CD4-positive, alpha-beta T cell (primary cell): ENCODE measurements at places on chromosomes 7 and 10.
A peak's percentile ranks its signal among the peaks of the same experiment; 100 is the strongest.

DNA sequence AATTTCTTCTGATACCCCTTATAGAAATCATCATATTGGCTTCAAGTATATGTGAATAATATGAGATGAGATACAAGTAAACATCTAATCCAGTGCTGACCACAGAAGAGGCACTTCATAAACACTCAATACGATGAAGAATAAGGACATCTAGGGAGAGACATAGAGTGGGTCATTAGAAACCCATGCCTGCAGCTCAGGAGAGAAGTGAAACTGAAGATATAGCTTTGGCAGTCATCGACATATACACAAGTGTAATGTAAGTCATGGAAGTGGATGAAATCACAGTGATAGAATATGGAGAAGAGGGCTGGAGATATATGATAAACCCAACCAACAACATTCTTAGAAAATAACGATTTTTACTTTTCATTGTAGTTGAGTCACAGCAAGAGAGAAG, 665.0 kb downstream of the PARD3 start:
- no peaks in the 10 kb centered on the region for H3K27me3 ChIP-seq
- H3K27ac ChIP-seq: no peak overlapping the region
- H3K4me3 ChIP-seq: no peak overlapping the region

DNA sequence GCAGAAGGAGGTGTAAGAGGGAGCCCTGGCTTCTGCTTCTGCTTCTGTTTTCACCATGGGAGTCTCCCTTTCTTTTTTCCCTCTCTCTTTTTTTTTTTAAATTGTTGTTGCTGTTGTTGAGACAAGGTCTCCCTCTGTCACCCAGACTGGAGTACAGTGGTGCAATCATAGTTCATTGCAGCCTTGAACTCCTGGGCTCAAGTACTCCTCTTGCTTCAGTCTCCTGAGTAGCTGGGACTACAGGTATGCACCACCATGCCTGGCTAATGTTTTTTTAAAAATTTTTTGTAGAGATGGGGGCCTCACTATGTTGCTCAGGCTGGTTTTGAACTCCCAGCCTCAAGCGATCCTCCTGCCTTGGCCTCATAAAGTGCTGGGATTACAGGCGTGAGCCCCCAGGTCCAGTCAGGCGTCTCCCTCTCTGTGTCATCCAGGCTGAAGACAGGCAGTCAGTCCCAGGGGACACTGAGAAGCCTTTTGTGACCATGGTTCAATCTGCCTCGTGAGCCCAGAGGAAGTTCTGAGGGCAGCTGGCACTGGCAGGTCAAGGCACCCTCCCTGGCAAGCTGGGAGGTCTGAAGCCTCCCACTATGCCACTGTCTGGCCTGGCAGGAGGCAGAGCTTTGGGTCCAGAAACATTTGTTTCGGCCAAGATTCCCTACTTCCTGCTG, 33.6 kb upstream of the NPFFR1 start:
- H3K27ac ChIP-seq: no peak overlapping the region
- no peaks in the 10 kb centered on the region for H3K4me1 ChIP-seq
- H3K27me3 ChIP-seq: no peaks in the 10 kb centered on the region
- no peak for DNase-seq
- H3K4me3 ChIP-seq: no peak overlapping the region

GRCh38 chr7:1531263-1531978, 919 bp downstream of the MAFK start:
- peak overlapping the region; percentile 75 for H3K4me3 ChIP-seq
- DNase-seq: peak; percentile 66
- peak overlapping the region; percentile 88 for H3K27ac ChIP-seq

DNA sequence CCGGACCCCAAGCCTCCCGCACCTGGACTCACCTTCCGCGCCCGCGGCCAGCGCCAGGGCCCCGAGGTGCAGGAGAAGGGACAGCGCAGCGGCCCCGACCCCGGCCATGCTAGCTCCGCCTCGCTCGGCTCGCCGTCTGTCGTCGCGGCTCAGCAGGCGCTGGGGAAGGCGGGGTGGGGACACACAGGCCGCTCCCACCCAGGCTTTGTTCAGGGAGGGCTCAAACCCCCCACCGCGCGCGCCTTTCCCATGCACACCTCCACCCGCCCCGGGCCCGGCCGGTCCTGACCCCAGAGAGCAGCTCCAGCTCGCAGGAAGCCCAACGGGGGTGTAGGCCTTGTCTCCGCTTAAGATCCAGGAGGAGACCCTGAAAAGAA, at the start of gene KCP:
TSS of gene KCP (minus strand) at position 141 of the 377 bp plus-strand sequence. CDS start at position 108, 33 bp downstream.
- no peak within 1 kb of the TSS for H3K27ac ChIP-seq
- H3K4me1 ChIP-seq: peaks cover 12% of the 10 kb centered on the region
- H3K4me3 ChIP-seq: no peak within 1 kb of the TSS

- no peaks in the 10 kb centered on the region for H3K36me3 ChIP-seq
- H3K4me1 ChIP-seq: no peaks in the 10 kb centered on the region
- no peak overlapping the region for H3K4me3 ChIP-seq
Measured at GRCh38 chr7:18575622-18576572, 80.3 kb downstream of the HDAC9 start.

DNA sequence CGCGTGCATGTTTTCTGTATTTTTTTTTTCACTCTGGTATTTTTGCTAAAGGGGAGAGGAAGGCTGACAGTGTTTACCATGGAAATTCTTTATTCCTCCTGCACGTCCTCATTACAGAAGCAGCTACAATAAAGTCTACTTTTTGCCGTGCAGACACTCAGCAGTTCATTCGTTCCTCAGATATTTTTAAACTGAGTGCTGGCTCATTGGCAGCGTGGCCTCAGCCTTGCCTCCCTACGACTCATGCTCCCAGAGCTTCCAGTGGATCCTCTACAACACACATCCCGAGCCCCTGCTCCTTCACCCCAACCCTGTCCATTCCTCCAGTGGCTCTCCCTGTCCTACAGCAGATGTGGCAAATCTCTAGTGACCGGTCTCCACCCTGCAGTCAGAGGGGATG, 239.2 kb upstream of the ZMIZ1 start:
- no peak overlapping the region for H3K27ac ChIP-seq
- no peak for DNase-seq
- no peak overlapping the region for H3K4me3 ChIP-seq
- H3K36me3 ChIP-seq: no peaks in the 10 kb centered on the region
- no peaks in the 10 kb centered on the region for H3K4me1 ChIP-seq
- H3K27me3 ChIP-seq: peaks cover 3% of the 10 kb centered on the region

DNA sequence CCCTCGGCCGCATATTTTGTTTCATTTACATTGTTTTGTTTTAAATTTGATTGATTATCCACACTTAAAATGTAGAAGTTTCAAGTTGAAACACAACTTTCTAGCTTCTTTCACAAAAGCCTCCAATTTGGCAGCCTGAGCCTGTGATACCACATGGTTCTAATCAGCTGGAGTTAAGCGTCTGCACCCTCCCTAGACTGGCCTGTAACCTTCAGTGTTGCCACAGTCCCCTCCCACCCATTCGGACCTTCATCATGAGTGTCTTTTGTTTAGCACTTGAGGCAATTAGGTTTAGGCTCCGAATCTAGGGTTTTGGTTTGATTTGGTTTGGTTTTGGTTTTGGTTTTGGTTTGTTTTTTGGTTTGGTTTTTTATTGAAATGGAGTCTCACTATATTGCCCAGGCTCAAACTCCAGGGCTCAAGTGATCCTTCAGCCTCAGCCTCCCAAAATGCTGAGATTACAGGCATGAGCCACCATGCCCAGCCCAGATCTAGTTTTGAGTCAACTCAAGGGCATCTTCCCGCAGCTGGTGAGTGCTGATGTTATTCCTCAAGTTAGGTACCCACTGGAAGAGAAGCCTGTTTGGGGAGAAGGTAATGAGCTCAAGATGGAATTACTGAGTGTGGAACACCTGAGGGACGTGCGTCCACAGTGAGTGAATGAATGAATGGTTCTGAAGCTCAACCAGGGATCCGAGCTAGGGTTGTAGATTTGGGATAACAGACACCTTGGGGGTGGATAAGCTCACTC, 201.4 kb downstream of the HECW1 start:
- no peak overlapping the region for H3K27ac ChIP-seq
- DNase-seq: no peak
- H3K4me3 ChIP-seq: no peak overlapping the region
- peaks cover 9% of the 10 kb centered on the region for H3K4me1 ChIP-seq
- H3K27me3 ChIP-seq: peaks cover 2% of the 10 kb centered on the region
